ENCODE measurements at places on chromosomes 13 and 19. TPM values are rescaled to one million over a fixed set of nuclear protein-coding genes. Genes with fewer than 3 reads are reported as not detected.
A peak's percentile ranks its signal among the peaks of the same experiment; 100 is the strongest.

The ZNF285 gene
- 0.04 TPM for total RNA-seq

- DNase-seq: no peak
Measured at GRCh38 chr19:5952193-5953029, 25.5 kb downstream of the RANBP3 start.

GRCh38 chr19:7480222-7480969 is 8.4 kb downstream of the PEX11G start:
- no peak for DNase-seq

DNA sequence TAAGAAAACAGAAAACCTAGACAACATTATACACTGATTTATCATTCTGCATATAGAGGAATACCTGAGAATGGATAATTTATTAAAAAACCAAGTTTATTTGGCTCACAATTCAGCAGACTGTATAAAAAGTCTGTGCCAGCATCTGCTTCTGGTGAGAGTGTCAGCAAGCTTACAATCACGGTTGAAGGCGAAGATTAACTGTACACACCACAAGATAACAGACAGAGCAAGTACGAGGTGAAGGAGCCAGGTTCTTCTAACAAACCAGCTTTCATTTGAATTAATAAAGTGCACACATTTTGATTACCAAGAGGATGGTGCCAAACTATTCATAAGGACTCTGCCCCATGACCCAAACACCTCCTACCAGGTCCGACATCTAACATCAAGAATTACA is 28.8 kb downstream of the ZNF91 start:
- no peak for DNase-seq

GRCh38 chr19:10831987-10832938 is 3.7 kb downstream of the TMED1 start:
- DNase-seq: no peak

The ELF1 gene
- 137 TPM for total RNA-seq

The RASGRP4 gene
- total RNA-seq: 1.9 TPM

DNA sequence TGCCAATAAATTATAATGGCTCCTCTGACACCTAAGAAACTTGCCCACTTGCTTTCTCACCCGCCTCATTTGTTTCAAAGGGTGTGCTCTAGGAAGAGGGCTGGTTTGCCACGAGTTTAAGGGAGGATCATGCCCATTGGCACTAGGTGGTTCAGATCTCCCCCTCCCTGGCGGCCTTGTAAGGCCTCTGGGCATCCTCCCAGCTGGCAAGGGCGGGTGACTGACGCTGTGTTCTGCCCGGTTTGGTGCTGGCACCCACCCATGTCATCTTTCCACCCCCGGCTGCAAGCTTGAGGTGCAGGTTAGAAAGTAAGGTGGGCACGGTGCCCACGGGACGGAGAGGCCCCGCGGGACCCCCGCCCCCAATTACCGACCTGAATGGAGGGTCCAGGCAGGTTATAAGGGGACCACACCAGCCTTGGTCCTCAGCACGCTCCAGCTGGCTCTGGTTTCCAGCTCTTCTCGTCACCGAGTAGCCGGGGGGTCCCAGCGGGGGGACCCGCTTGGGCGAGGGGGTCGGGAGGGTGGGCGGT is 90.4 kb downstream of the PTPRS start:
- DNase-seq: no peak

- DNase-seq: no peak
Measured at GRCh38 chr13:34993470-34993869, 51.4 kb downstream of the NBEA start.

The MRPL57 gene
- total RNA-seq: 27.2 TPM

The GAPDHS gene
- total RNA-seq: 7.3 TPM

- DNase-seq: no peak
Measured at GRCh38 chr13:80400865-80401426, 60.0 kb upstream of the SPRY2 start.

The TNFSF9 gene
- 1.7 TPM for total RNA-seq

DNA sequence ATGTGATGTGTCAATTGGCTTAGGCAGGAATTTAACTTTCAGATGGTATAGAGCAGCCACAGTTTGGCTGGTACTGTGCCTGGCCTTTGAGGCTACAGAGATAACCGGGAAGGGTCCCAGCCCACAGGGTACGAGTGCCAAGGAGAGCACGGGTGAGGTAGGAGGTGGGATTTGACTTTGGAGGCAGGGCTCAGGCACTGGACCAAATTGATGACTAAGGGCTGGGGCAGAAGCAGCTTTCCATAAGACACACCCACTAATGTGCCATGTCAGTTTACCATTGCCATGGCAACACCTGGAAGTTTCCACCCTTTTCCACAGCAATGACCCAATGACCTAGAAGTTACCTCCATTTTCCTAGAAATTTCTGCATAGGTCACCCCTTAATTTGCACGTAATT is 466.2 kb downstream of the TSHZ3 start:
- DNase-seq: no peak

GRCh38 chr13:109447667-109448066 is 338.7 kb downstream of the IRS2 start:
- DNase-seq: peak; percentile 66

The ELAVL1 gene
- 49.2 TPM for total RNA-seq

- DNase-seq: peak; percentile 94
Measured at GRCh38 chr19:12789904-12790619, 1.2 kb upstream of the JUNB start.

The KCNN4 gene
- total RNA-seq: 69.5 TPM

- no peak for DNase-seq
Measured at GRCh38 chr19:11096210-11096841, 7.1 kb downstream of the LDLR start.

DNA sequence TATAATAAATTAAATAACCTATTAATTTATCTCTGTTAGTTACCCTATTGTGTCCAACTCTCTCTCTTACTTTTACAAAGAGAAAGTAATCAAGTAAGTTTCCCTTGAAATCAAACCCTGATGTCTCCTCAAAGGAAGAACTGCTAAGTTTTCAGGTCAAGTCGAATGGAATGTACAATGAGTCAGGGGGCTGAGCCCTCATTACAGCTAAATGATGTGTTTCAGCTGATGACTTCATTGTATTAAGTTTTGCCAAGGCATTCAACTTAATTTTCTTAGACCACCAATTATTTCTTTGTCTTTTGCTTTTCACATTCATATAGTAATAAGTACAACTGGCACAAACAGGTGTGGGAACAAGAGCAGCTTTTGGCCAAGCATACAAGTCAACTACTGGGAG is 54.7 kb upstream of the DCT start:
- no peak for DNase-seq

The GRAMD1A gene
- total RNA-seq: 18.2 TPM

GRCh38 chr13:54445865-54446264 is 1417.3 kb downstream of the OLFM4 start:
- DNase-seq: no peak

- DNase-seq: no peak
Measured at GRCh38 chr19:32671883-32672593, 2.9 kb downstream of the ANKRD27 start.

The ATXN8OS gene
- total RNA-seq: not detected

GRCh38 chr13:59318320-59318930 is 845.3 kb downstream of the DIAPH3 start:
- DNase-seq: peak; percentile 33

The LYPD3 gene
- 549 TPM for total RNA-seq

- DNase-seq: no peak
Measured at GRCh38 chr19:48913114-48913889, 13.2 kb downstream of the NUCB1 start.

GRCh38 chr13:79908381-79908780 is 427.4 kb downstream of the NDFIP2 start:
- no peak for DNase-seq

The NAPSA gene
- total RNA-seq: 5.9 TPM

The DHDH gene
- total RNA-seq: not detected

The ERVV-1 gene
- total RNA-seq: not detected

DNA sequence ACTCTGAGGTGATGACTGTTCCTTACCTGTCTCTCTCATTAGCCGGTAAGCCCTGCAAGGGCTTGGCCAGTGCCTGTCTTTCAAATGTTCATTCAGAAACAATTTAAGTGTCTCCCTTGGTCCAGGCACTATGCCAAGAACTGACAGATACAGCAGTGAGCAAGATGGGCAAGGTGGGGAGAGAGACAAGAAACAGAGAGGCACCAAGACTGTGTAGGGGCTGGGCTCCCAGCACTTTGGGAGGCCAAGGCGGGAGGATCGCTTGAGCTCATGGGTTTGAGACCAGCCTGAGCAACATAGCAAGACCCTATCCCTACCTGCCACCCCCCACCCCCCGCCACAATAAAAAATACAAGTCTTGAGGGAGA is 1.3 kb upstream of the CCNE1 start:
- no peak for DNase-seq

The MAP3K10 gene
- total RNA-seq: 12.6 TPM

GRCh38 chr13:50576156-50576555 is 267.3 kb downstream of the DLEU7 start:
- no peak for DNase-seq

The MCEMP1 gene
- total RNA-seq: not detected

GRCh38 chr13:30396434-30397075 is 25.7 kb upstream of the UBE2L5 start:
- DNase-seq: no peak

GRCh38 chr19:4529924-4530522 is 5.0 kb downstream of the PLIN5 start:
- no peak for DNase-seq

DNA sequence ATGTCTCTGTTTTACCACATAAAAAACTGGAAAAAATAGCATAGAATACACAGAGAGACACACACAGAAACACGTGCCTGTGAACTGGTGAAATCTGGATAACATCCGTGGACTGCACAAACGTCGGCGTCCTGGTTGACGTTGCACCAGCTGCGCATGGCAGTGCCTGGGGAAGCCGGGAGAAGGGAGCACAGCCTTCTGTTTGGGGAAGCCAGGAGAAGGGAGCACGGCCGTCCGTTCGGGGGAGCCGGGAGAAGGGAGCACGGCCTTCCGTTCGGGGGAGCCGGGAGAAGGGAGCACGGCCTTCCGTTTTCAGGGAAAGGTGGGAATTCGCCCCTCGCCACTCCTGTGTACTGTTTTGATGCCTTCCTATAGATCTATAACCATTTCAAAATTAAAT is 63.8 kb upstream of the C13orf46 start:
- no peak for DNase-seq

- no peak for DNase-seq
Measured at GRCh38 chr13:99431927-99432608, 69.2 kb upstream of the TM9SF2 start.

DNA sequence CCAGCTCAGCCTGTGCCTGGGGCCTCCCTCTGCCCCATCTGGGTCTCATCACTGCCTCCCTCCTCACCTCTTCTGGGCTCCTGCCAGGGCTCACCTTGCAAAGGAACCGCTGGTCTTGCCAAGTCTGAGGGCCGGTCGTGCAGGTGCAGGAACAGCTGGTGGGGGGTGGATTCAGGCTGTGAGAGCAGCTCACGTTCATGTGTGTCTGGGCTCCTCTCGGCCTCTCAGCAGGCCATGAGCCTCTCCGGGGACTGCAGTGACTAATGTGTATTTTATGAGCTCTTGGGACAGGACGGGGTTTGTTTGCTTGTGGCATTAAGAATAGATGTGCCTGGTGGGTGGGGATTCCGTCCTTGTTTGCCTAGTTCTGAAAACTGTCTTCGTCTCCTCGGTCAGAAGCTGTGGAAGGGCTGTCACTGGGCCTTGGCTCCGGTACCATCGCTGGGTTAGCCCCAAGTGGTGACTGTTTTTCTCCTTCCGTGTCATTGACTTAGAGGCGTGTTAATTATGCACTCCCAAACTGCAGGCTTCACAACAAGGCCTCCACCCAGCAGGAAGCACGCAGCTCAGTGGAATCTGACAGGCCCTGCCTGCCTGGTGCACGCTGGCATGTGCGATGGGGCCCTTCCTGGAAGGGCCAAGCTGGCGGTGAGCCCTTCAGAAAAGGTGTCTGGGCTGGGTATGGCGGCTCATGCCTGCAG is 77.6 kb downstream of the KDM4B start:
- DNase-seq: no peak

The KBTBD6 gene
- 5.0 TPM for total RNA-seq

DNA sequence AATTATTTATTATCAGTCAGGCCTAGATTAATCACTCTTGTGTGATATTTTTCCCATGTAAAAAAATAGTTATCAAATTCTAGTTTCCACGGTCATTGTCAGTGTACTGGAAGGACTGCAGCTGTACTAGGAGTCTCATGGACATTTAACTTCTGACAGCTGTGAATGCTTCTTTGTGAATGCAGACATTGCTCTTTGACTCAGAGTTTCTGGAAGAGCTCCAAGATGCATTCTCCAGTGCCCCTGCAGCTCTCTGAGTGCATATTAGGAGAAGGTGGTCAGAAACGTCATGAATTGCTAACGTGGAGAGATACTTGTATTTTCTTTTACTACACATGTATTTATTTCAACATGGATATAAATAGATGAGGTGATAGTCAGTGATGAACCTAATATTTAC is 9.7 kb upstream of the SLITRK5 start:
- no peak for DNase-seq

- DNase-seq: no peak
Measured at GRCh38 chr19:23286477-23286876, 36.3 kb upstream of the ZNF724 start.

GRCh38 chr13:81745391-81745790 is 1404.5 kb upstream of the SPRY2 start:
- DNase-seq: no peak

The CFAP97D2 gene
- not detected for total RNA-seq

- no peak for DNase-seq
Measured at GRCh38 chr19:11018763-11019162, 57.9 kb downstream of the SMARCA4 start.

DNA sequence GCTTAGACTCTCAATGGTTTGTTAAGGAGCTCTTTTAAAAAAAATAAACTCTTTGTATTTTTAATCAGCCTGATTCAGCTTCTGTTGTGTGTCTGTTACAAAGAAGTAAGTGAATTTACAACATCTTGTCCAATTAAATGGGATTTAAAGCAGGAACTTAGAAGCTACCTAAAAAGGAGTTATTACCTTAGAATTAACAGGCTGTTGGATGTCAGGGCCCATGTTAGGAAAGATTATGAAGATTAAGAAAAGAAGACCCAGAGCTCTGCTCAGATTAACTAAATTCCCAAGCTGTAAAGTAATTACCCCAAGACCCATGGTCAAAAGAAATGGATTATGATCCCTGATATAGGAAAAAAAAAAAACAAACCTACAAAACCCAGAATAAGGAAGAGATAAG is 44.1 kb upstream of the ZNF780A start:
- no peak for DNase-seq

GRCh38 chr13:99636728-99637353 is 135.6 kb downstream of the TM9SF2 start:
- no peak for DNase-seq

DNA sequence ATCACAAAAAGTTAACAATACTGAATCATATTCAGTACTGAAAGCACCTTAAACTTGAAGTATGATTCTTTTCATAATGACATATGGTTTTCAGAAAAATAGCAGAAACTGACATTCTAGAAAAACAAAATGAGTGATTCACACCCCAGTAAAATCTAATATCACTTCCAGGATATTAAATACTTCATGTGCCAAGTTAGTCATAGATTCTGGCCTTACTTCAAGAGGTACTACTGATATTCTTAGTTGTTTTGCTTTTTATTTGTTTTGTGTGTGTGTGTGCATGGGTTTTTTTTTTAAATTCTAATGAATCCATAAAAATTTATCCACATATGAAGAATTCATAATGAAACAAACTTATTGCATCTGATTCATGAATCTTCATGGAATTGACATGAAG is 207.9 kb upstream of the UFM1 start:
- no peak for DNase-seq
